ENCODE measurements at places on chromosomes 13 and 19.
A peak's percentile ranks its signal among the peaks of the same experiment; 100 is the strongest.

DNA sequence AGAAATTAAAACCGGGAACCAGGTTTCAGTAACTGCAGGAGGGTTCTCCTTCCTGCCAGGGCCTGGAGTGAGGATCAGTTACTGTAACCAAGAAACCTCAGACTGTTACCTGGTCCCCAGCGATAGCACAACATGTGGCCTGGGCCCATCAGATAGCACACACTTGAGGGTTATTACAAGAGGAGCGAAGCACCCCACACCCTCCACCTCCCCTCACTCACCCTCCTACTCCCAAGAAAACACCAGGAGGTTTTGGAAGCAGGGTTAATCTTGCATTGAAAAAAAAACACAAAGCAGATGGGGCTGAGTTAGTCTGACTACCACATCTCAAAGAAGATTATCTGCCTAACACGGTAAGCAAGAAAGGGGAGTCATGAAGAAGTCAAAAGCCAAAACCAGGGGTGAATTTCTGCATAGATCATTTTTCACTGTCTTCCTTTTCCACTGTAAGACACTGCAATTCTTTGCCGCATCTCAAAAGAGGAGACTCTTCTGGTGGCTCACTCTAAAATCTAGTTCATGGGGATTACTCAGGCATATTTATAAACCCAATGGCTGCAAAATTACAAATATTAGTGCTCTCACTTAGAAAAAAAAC is 75.9 kb upstream of the DOCK9 start:
- DNase-seq: peak; percentile 80

DNA sequence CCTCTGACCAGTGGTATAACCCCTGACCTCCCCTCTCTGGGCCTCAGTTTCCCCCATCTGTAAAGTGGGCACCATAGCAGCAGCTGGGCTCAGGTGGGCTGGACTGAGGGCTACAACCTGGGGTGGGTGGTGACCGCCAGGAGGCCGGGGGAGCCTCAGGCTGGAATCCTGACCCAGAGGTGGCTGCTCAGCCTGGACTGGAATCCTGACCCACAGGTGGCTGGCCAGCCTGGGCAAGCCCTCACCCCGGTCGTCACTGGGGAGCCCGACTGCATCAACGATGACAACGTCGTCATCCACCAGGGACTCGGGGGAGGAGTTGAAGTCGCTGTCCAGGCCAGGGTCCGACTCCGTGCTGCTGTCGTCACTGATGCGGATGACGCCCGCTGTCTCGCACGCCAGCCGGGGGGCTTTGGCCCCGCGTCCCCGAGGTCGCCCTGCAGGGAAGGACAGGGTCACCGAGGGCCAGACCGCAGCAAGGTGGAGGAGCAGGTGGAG is 10.2 kb downstream of the GPX4 start:
- no peak for DNase-seq

GRCh38 chr13:66076417-66076816 is 1153.7 kb downstream of the PCDH9 start:
- no peak for DNase-seq

DNA sequence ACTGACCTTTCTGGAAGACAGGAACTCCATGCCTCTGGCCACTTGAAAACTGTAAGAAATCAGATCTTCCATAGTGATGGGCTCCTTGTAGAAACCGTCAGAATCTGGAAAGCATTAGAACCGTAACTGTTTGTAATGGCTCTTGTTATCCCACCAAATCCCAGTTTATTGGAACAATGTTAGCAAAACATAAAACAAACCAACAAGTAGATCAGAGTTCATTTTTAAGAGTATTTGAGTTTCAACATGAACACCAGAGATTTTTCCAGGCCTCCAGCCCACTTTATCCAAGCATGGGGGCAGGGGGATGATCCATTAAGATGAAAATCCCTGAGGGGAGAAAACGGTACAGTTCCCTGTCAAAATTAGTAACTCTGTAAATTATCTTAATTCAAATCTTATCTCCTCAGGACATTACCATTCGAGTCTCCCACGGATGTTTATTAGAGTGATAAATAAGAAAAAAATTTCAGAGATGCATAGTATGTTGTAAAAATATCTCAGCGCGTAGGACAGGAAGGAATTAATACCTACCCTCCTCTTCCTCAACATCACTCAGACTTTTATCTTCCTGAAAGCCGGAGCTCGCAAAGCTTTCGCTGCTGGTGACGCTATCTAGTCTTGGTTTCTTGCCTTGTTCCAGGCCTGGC is 172.5 kb downstream of the FLT1 start:
- DNase-seq: no peak

- peak; percentile 68 for DNase-seq
Measured at GRCh38 chr13:31807090-31807541, 67.8 kb downstream of the RXFP2 start.

GRCh38 chr19:1279782-1280341 is 4.5 kb downstream of the FAM174C start:
- DNase-seq: no peak

GRCh38 chr19:648904-649801 is 9.5 kb downstream of the FGF22 start:
- no peak for DNase-seq

- no peak for DNase-seq
Measured at GRCh38 chr13:40060296-40061007, 405.0 kb downstream of the COG6 start.

Measured in CMK (cell line).